ENCODE measurements at places on chromosomes 4 and X.

DNA sequence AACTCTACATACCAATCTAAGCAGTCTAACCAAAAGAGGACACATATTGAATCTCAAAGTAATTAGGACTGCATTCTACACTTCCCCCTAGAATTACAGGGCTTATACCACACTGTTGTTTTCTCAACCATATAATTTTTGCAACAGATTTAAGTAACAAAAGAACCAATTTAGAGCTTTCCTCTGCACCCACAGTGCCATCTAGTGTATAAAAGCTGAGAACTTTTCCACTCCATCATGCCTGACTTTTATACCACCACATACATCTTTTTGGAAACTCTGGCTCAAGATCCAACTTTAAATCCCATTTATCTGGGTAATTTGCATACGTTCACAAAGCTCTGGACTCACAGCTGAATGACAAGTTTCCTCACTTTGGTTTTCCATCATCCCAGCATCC lies 99.5 kb downstream of the EFHC2 start:
- DNase-seq, result no peak

DNA sequence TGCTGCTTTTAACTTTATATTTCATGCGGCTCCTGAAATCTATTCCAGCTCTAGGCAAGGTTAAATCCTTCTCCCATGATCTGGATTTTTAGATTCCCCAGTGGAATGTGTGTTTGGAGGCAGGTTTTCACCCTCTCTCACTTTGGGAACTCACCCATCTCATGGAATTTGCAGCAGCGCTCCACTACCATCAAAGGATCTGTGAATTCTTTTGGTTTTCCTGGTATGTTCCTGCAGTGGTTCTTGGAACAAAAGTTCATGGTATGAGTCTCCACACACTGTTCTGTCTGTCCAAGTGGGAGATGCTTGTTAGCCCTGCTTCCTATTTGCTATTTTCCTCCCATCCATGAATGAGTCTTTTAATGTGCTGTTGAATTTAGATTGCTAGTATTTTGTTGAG lies 14.0 kb downstream of the APOOL start:
- DNase-seq, result no peak

DNA sequence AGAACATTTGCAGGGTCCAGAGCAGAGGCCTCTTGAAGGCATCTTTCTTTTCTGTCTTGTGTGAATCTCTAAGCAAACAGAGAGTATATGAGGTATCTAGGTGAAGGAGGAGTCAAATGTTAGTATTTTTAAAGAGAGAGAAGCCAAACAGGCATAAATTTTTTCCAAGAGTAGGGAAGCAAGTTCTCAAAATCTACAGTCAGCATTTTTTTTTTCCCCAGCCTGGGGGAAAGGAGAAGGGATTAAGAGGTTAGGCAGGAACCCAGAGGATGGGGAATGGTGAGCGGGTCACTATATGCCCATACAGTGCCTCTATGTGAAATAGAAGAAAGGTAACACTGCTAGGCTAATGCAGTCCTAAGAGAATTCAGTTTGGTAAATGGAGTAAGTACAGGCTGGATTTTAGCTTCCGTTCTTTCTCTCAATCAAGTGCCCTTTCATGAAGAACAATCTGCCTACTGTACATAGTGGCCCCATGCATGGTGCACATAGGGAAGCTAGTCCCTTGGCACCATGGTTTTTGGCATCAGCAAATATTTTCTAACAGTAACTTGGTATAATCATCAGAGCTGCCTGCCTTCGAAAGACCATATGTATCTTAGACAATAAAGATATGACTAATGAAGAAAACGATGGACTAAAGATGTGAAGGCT lies 163.1 kb upstream of the MAB21L2 start:
- DNase-seq, result no peak

GRCh38 chrX:124125471-124125870 lies 164.0 kb downstream of the STAG2 start:
- DNase-seq, result no peak

GRCh38 chr4:19417256-19417655 lies 834.4 kb upstream of the SLIT2 start:
- DNase-seq, result no peak

- no peak for DNase-seq
Observed at GRCh38 chr4:126890994-126891393, 741.8 kb upstream of the INTU start.

DNA sequence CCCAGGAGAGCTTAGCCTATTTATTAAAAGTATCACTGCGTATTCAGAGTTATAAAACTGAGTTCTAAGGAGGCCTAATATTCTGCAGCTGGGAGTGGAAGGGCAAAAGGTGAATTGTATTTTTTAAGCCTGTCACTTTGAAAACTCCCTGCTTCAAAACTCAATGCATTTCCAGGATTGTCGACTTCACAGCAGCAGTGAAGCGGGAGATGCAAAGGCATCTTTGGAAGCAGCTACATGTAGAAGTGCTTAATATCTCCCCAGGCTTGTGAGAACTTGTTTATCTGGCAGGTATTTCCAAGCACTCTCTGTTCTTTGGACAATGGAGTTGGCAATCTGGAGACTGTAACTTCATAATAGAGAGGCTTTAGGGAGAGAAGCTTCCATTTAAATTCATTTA lies 717.5 kb upstream of the SLIT2 start:
- no peak for DNase-seq

DNA sequence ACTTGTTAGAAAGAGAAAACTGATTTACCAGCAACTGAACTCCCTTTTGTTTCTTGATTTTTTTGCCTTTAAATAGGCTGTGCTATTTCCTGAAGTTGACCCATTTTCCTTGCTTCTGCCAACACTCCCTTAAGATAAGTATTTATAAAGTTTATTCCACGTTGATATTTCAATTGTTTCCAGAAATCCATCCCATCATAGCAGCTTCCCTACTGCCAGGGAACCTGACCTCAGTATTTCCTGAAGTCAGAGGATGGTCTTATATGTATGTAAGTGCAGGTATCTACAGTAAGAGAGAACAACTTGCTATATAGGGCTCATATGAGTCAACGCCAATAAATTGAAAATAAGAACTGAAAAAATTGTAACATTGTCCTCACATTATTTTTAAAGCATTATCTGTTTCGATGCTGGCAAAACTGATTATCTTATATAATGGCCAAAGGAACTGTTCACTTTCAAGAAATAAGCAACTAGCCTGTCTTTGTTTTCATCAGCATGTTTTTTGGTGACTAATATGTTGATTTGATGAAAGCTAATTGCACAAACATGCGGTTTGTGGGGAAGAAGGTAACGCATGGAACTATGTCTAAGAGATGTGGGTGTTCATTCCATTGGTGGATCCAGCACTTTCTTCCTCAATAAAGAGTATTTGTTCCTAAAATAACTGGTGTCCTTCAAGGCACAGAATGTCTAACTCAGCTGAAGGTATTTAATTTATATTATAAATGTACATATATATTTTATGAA lies 4.7 kb downstream of the LIMCH1 start:
- no peak for DNase-seq

DNA sequence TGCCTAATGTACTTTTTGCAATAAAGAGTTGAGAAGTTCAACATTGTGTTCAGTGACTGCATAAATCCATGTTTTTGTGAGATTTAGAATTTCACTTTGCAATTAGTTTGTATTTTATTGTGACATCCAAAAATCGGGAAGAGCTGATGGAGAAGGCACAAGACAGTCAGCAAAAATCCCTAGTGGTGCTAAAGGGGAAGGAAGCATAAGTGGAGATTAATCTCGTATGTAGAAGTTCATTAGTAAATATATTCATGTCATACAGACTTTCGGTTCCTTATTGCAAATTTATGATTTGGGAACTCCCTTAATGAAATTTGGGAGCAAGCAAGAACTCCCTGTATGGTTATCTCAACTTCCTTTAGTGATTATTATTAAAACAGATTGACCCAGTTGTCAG lies 57.8 kb upstream of the SLC39A8 start:
- no peak for DNase-seq

- DNase-seq, result no peak
Observed at GRCh38 chr4:8171984-8172924, 13.6 kb upstream of the ABLIM2 start.

GRCh38 chr4:185734214-185734613 lies 77.8 kb downstream of the SORBS2 start:
- DNase-seq, result no peak

- no peak for DNase-seq
Observed at GRCh38 chr4:85672959-85673358, 198.0 kb downstream of the ARHGAP24 start.

DNA sequence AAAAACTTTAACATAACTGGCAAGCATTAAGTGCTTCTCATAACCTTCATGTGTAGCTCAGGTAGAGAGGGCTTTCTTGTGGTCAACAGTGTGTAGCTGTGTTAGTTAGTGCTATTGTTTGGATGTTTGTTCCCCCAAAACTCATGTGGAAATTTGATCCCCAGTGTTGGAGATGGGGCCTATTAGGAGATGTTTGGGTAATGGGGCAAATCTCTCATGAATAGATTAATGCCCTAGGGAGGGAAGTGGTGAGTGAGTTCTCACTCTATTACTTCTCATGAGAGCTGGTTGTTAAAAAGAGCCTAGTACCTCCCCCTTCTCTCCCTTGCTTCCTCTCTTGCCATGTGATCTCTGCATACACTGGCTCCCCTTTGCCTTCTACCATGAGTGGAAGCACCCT lies 16.5 kb upstream of the SLC25A43 start:
- no peak for DNase-seq

DNA sequence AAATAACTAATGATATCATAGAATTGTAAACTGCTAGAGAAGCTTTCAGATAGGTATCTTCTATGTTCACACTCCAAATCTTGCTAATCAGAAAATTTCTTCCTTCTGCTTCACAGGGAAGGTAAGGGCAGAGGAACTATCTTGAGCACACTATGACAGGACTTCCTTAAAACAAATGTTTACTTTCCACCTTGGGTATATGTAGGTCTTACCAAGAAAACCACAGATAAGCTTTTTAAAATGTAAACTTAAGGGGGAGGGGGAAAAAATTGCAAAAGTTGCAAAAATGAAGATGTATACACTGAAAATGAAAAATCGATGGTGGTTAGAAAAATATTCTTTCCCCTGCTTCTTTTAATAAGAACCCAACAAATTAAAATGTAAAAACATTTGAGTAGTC lies 30.9 kb downstream of the YTHDC1 start:
- no peak for DNase-seq

DNA sequence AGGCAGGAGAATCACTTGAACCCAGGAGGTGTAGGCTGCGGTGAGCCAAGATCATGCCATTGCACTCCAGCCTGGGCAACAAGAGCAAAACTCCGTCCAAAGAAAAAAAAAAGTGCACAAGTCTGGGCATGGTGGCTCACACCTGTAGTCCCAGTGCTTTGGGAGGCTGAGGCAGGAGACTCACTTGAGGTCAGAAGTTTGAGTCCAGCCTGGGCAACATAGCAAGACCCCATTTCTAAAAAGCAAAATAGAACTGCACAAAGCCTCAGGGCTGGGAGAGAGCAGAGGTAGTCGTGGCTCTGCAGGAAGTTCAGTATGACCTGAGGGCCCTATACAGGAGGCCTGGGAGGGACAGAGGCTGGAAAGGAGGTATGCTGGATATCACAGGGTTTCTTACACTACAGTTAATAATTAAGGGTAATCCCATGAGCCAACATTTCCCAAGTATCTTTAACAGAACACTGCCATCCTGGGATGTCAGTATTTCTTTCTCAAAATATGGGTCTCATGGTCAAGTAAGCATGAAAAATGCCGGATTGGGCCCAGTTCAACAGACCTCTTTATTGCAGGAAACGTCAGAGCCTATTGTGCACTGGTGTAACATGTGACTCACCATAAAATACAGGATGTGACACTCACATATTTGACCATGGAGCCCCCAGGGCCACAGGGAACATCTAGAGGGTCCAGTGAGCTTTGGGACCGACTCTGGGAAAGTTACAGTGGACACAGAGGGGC lies 37.8 kb downstream of the ACSL1 start:
- DNase-seq, result no peak

- DNase-seq, result no peak
Observed at GRCh38 chr4:27088491-27088890, 227.8 kb downstream of the STIM2 start.

GRCh38 chr4:26206339-26206738 lies 114.5 kb upstream of the RBPJ start:
- DNase-seq, result no peak

DNA sequence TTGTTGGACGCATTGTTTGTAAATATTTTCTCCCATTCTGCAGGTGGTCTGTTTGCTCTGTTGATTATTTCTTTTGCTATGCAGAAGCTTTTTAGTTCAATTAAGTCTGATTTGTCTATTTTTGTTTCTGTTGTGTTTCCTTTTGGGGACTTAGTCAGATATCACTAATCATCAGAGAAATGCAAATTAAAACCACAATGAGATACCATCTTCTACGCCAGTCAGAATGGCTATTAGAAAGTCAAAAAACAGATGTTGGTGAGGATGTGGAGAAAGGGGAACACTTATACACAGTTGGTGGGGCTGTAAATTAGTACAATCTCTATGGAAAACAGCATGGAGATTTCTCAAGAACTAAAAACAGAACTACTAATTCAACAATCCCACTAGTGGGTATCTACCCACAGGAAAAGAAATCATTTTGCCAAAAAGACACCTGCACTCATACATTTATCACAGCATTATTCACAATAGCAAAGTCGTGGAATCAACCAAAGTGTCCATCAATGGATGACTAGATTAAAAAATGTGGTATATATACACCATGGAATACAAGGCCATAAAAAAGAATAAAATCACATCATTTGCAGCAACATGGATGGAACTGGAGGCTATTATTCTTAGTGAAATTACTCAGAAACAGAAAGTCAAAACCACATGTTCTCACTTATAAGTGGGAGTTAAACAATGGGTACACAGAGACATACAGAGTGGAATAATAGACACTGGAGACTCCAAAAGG lies 8.1 kb downstream of the COQ2 start:
- no peak for DNase-seq

- DNase-seq, result no peak
Observed at GRCh38 chr4:102064747-102065442, 274.4 kb downstream of the BANK1 start.

- no peak for DNase-seq
Observed at GRCh38 chr4:9880406-9881197, 99.2 kb downstream of the DRD5 start.

DNA sequence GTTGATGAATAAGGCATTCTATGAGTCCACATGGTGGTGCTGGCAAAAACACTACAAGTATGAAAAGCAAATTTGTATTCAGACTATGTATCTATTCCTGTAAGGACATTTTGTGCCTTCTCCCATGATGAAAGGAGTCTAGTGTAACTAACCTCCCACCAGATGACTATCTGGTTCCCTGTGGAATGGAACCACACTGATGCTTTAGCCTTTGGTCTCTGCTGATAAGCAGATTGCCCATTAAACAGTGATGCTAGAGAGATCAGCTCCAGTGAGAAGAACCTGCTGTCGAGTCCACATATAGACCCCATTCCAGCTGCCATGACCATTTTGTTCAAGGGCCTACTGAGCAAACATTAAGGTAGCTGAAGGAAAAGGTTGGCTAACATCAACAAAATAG lies 10.5 kb upstream of the THOC2 start:
- DNase-seq, result no peak

GRCh38 chr4:124209211-124209610 lies 503.3 kb downstream of the ANKRD50 start:
- no peak for DNase-seq

GRCh38 chr4:3220476-3221183 lies 28.3 kb upstream of the MSANTD1 start:
- DNase-seq, result no peak

- DNase-seq, result no peak
Observed at GRCh38 chr4:156575430-156576073, 396.0 kb downstream of the PDGFC start.

- no peak for DNase-seq
Observed at GRCh38 chr4:136281889-136282288, 1250.4 kb downstream of the PCDH18 start.
